ENCODE measurements at places on chromosomes 11 and 22.

DNA sequence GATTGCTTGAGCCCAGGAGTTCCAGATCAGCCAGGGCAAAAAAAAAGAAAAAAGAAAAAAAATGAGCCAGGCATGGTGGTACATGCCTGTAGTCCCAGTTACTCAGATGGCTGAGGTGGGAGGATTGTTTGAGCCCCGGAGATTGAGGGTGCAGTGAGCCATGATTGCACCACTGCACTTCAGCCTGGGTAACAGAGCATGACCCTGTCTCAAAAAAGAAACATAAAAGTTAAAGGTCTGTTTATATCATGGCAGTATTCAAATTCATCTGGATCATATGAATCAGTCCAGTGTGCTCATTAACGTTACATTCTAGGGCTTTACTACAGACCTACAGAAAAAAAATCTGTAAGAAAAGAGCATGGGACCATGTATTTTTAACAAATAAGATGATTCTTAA, 13.9 kb downstream of the HSD17B12 start:
- no peak for DNase-seq

DNA sequence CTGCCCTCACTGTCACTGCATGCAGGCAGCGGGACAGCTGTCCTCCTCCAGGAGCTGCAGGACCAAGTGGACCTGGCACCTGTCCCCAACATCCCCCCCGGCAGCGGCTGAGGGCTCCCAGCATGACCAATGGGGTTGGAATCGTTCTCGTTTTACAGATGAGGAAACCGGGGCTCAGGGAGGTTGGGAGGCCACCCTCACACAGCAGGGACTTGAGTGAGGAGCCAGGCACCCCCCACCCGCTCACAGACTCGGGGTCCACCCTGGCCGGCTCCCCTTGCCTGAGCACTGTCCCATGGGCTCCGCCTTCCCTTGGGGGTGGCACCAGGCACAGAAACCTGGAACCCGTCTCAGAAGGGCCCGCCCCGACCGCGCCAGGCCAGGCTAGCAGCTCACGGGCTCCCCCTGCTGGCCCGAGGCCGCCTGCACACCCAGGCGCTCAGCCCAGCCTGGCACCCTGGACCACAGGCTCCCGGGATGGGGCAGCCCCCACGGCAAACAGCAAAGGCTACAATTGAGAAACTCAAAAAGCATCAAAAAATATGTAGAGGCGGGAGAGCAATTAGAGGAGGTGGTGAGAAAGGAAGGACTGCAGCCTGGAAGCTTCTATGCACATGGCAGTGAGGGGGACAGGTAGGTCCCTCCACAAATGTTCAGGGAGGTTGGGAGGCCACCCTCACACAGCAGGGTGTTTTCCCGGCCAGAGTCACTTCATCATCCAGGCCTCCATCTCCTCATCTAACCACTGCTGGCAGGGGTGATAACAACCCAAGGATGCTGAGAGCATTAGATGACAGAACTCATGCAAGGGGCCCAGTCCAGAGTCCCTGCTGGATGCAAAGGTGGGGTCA, 12.8 kb downstream of the MACROD1 start:
- peak; percentile 57 for DNase-seq

DNA sequence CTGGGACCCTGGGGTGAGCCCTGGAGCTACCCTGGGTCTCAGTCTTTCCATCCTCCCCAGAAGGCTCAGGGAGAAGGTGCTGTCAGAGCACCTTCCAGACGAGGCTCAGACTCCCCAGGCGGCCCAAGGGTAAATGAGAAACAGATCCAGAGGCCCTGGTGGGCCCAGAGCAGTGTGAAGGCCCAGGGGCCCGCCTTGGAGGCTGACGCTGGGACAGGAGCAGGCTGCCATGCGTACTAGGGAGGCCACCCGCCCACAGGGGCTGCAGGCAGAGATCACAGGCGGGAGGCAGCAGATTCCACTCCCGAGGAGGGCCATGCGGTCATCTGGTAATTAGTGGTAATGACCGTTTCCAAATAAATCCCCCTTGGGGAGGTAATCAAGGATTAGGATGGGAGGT, 5.2 kb downstream of the WNT11 start:
- no peak for DNase-seq

- DNase-seq: no peak
Observed at GRCh38 chr11:119158467-119158866, 9.6 kb downstream of the ABCG4 start.

GRCh38 chr11:29317694-29318093, 699.1 kb downstream of the KCNA4 start:
- no peak for DNase-seq

DNA sequence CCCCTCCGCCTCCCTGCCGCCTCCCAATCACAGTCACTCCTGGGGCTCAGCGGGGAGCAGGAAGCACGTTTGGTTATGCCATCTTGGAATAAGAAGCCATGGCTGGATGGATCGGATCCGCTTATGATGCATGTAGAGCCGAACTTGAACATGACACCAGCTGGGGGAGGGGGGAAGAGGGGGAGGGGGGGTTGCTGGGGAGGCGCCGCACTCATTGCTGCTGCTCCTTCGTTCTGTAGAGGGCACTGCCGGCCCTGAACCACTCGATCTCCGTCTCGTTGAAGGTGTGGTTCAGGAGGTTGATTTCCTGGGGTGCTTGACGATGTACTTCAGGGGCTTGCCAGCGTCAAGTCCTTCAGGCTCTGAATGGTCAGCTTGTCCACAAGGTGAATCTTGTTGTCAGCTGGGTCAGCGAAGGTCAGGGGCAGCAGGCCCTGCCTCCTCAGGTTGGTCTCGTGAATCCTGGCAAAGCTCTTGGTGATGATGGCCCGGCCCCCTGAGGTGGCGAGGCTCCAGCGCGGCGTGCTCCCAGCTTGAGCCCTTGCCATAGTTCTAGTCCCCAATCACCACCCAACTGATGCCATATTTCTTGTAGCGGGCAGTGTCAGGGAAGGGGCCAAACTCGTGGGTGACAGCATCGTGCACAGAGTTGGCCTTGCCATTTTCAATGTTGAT, 476.9 kb upstream of the ISX start:
- DNase-seq: no peak

GRCh38 chr22:42758931-42759629, 38.4 kb upstream of the A4GALT start:
- no peak for DNase-seq

DNA sequence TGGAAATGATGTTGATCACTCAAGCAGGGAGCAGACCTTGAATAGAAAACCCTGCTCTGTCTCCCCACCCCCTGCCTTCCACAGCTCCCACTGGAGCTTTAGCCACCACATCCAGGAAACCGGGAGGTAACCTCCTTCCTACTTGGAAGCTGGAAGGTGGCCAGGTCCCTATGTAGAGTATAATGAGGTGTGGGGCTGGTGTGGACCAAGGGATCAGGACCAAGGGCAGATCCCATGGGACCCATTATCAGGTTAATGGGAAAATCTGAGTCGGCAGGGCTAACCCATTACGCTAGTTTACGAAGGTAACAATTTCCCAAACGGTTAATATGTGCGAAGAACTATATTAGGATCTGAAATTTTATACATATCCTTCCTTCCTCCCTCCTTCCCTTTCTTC, 321.9 kb downstream of the MIAT start:
- DNase-seq: no peak

DNA sequence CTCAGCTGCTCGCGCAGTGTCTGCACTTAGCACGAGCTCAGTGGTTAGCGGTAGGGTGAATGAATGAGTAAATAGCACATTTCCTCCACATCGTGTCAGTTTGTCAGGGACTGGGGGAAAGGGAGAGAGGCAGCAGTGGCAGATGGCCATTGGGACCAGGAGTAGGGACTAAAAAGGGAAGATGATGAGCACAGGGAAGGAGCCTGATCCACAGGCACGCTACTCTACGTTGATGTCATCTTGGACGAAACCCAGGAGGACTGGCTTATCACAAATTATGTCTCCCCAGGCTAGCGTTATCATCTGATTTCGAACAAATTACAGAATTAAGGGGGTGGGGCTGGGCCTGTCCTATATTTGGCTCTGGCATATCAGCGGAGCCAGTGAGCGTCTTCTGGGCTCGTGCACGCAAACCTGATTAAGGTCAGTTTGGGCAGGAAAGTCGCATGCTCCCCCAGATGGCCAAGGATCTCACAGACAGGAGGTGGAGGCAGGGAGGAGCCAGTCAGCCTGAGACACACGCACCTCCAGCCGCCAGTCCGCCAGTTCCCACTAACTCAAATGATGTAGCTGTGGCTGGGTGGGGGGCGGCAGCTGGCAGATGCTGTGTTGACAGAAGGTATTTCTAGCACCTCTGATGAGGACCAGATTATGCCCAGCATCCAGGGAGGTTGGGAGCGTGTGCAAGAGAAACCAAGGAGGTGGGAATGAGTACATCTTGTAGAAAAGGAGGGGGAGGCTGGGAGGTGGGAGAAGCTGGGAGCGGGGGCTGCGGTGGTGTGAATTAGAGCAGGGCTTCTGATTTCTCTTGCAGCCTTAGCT, 97.4 kb upstream of the PRDM11 start:
- no peak for DNase-seq

DNA sequence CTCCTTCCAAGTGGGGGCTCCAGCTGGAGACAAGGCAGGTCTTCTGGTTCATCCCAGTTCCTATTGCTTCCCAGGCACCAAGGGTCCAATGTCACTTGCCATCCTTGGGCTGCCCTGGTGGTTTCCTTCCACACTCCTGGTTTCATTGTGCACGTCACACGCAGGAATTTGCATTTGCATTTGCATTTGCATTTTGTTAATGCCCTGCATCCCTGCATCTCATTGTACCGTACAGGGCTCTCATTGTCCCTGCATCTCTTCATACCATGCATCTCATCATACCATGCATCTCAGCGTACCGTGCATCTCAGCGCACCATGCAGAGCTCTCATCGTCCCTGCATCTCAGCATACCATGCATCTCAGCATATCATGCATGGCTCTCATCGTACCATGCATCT, 112.2 kb upstream of the SYT13 start:
- no peak for DNase-seq

GRCh38 chr22:38042488-38042790, 14.8 kb upstream of the PICK1 start:
- DNase-seq: no peak

DNA sequence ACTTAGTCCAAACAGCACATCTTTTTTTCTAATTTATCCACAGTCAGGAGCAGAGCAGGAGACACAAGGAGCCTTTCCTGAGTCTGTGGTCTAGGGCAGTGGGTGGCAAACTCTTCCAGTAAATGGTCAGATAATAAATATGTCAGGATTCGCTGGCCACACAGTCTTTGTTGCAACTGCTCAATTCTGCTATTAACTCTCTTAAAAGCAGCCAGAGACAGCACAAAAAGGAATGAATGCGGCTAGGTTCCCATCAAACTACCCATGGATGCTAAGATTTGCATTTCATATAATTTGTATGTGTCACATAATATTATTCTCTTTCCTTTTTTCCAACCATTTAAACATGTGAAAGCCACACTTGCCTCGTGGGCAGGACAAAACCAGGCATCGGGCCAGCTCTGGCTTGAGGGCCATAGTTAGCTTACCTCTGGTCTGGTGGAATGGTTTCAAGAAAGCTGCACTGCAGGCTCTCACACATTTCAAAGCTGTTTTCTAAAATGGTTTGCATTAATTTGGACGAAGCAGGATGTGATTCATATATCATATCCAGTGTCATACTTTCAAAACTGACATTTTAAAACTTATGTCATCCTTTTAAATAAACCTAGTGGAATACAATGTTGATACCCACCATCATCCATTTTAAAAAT, 64.7 kb upstream of the CD5 start:
- DNase-seq: no peak

DNA sequence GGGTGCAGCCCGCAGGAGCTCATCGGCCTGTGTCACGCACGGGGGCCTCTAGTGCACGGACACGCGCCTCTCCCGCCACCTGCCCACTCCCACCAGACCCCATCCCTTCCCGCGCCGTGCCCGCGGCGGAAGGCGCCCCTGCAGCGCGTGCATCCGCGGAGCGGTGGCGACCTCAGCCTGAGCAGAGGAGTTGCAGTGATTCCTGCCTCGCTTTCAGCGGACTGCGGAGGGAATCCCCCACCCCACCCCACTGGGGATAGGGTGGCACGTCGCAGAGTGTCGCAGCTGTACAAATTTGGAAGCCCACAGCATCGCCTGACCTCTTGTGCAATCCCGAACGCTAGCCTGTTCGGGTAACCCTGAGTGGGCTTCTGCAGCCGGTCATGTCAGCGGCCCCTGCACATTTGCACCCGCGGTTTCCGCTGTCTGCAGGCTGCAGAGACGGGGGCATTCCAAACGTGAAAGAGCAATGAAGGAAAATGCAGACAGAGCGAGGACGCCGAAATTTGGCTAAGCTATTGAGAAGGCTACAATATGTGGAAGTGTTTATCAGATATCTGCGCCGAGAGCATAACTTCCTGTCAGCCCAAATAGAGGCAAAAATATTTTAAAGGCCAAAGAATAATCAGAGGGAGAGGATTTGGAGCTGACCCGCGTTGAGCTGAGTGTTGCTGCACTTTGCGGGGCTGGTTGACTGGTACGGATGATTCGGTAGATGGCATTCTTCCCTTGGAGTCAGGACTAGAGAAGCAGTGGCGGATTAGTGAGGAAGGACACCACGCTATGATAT, 617 bp upstream of the ARHGAP20 start:
- DNase-seq: no peak

- no peak for DNase-seq
Observed at GRCh38 chr11:23336961-23337360, 476.7 kb upstream of the CCDC179 start.

- no peak for DNase-seq
Observed at GRCh38 chr22:32531931-32532819, 57.6 kb downstream of the FBXO7 start.

- DNase-seq: no peak
Observed at GRCh38 chr22:46007003-46007847, 30.3 kb upstream of the WNT7B start.

All from T-helper 17 cell (primary cell).